ENCODE measurements at places on chromosomes 7 and 10.

DNA sequence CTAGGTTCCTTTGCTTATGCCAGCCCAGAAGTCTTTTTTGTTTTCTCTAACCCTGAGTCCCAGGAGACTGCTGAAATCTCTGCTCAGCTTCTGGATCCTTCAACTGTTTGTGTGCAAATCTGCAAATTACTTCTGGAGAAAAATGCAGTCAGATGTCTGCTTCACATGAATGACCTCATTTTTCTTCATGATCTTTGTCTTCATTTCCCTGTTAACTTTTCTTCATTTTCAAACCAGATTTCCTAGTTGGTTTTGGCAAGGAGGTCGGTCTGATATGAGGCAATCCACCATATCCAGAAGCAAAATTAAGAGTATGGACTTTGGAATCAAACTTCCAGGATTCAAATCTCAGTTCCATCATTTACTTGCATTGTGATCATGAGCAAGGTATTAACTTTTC lies 66.8 kb downstream of the ZNF503 start:
- no peak for DNase-seq

GRCh38 chr7:146542101-146542500 lies 425.5 kb downstream of the CNTNAP2 start:
- DNase-seq: no peak

DNA sequence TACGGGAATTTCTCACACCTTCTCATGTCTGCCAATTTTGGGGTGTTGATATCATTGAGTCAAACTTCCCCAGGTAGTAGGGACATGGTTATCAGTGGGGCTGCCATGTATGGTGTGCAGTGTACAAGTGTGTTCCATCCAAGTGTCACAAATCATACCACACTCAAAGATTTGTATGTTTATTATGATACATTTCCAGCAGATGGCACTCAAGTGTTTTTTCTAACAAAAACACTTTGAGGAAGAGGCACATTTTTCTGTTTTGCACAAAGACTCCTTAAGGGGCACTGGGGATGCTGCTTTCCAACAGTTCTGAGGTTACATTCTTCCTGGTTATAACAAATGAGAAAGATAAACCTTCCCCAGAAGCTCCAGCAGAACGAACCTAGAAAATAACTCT lies 414.5 kb downstream of the REEP3 start:
- DNase-seq: no peak

- no peak for DNase-seq
Measured at GRCh38 chr7:95229301-95229700, 95.0 kb downstream of the PON1 start.

DNA sequence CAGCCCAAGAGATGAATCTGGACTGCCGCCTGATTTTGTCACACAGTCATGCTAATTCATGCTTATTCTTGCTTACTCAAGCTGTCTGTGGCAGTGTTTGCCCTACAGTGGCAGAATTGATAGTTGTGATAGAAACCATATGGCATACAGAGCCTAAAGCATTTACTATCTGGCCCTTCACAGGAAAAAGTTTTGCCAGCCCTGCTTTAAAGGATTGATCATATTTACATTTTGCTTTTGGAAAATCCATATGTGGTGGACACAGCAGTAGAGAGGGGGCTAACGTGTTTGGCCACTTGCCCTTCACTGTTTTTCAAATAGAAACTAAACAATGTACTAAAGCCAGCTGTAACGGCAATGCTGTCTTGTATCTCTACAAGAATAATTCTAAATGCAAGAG lies 974.0 kb upstream of the GHITM start:
- DNase-seq: no peak

DNA sequence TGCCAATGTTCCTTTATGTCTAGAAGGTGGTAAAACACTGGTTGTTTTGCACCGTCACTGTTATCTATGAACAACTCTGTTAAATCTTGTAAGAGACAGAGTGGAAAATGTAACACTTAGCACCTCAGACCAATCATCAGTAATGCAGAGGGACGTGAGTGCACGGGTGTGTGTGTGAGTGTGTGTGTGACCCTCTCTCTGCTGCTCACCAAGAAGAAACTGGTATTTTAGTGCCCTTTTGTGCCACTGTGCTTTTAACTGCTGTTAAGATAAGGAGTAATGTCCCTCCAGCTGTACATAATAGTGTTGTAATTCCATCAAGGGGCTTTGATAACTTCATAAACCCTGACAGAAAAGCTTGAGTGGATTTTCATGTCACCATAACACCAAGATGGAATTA lies 130.1 kb downstream of the CREB5 start:
- no peak for DNase-seq

GRCh38 chr7:152419473-152420429 lies 16.1 kb downstream of the KMT2C start:
- DNase-seq: no peak

- no peak for DNase-seq
Measured at GRCh38 chr10:132122097-132122861, 56.5 kb downstream of the JAKMIP3 start.

GRCh38 chr10:22620140-22620857 lies 94.1 kb downstream of the PIP4K2A start:
- no peak for DNase-seq

- no peak for DNase-seq
Measured at GRCh38 chr7:25788961-25789620, 362.9 kb upstream of the NFE2L3 start.

- no peak for DNase-seq
Measured at GRCh38 chr10:113310347-113310746, 242.5 kb upstream of the HABP2 start.

GRCh38 chr10:26156019-26156418 lies 60.6 kb upstream of the GAD2 start:
- DNase-seq: no peak

- no peak for DNase-seq
Measured at GRCh38 chr10:17430647-17431355, 23.6 kb downstream of the ST8SIA6 start.

- DNase-seq: no peak
Measured at GRCh38 chr7:130423501-130424037, 17.2 kb downstream of the CEP41 start.

- no peak for DNase-seq
Measured at GRCh38 chr10:4576206-4576605, 249.8 kb upstream of the AKR1E2 start.

- no peak for DNase-seq
Measured at GRCh38 chr10:43197834-43198681, 59.8 kb downstream of the CSGALNACT2 start.

GRCh38 chr10:132585732-132586722 lies 48.4 kb downstream of the INPP5A start:
- no peak for DNase-seq

GRCh38 chr10:62748386-62748785 lies 56.1 kb upstream of the ADO start:
- no peak for DNase-seq
